ENCODE measurements at places on chromosomes 12 and 14.

DNA sequence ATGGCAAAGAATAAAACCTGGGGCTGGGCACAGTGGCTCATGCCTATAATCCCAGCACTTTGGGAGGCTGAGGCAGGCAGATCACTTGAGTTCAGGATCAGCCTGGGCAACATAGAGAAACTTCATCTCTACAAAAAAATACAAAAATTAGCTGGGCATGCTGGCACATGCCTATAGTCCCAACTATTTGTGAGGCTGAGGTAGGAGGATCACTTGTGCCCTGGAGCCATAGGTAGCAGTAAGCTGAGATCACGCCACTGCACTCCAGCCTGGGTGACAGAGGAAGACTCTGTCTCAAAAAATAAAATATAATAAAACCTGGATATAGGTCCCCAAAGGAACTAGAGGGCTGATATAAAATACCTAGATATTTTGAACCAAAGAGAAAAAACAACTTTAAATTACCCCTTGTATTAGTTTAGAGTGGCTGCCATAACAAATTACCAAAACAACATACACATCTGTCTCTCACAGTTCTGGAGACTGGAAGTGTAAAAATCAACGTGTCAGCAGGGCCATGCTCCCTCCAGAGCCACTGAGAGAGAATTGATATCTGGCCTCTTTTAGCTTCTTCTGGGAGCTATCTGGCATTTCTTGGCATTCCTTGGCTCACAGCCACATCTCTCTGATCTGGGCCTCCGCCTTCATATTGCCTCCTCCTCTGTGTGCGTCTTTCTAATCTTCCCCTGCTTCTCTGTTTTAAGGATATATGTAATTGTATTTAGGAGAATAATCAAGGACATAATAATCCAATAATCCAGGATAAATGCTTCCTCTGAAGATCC lies 47.9 kb upstream of the ATF7IP start:
- DNase-seq, result no peak

GRCh38 chr12:64682572-64683277 lies 72.4 kb downstream of the RASSF3 start:
- peak; percentile 30 for DNase-seq

DNA sequence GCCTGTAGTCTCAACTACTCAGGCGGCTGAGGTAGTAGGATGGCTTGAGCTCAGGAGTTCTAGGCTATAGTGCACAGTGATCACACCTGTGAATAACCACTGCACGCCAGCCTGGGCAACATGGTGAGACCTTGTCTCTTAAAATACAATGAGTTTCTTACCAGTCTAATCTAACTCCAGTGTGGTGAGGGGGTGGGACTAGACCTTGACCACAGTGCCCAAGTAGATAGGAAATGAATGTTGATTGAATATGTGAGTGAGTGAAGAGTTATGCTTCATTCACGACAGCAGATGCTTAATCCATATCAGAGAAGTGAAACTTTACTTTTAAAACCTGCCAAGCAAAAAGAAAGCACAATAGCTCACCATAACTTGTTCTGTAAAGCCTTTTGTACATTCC lies 11.2 kb upstream of the AK7 start:
- DNase-seq, result no peak

DNA sequence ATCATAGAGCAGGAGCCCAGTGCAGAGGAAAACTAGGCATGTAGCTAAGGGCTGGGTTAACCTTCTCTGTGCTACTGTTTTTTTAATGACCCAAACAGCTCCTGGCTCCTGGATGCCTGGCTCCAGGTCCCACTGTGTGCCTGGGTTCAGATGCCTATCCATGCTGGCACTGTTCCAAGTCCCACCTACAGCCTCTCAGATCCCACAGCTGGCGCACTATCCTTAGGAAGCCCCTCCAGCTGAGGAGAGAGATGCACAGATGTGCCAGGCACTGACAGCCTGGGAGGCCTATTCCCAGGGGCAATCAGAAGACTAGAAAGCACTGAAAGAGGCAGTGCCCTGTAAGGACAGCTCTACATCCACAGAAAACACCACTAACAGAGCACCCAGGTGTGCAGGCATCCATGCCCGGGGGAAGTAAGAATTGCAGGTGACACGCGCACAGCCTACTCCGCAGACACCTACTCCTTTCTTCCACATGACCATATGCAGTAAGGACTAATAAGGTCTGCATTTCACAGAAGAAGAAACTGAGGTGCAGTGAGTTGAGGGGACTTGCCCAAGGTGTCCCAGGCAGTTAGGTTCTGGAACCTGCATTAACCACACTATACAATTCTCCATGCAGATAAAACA lies 51.2 kb downstream of the PITPNM2 start:
- DNase-seq, result no peak

DNA sequence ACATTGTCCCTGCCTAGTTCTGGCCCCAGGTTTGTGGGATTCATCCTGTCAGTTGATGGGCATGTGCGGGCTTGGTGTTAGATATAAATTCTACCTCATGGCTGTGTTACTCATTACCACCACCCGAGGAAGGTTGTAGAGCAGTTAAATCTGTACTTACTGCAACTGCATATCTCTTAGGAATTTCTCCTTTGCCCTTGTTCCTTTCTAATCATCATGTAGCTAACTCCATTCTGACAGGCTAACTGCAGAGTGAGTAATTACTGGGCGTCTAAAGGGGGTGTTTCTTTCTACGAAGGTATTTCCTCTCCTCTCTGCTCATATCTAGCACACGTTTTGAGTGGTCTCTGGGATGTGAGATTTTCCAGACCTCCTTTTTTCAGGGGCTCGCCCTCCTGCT lies 1076.7 kb downstream of the TMTC2 start:
- no peak for DNase-seq

GRCh38 chr12:110269622-110270124 lies 11.4 kb upstream of the ATP2A2 start:
- no peak for DNase-seq

GRCh38 chr12:65673156-65673690 lies 151.1 kb upstream of the HMGA2 start:
- DNase-seq, result no peak

DNA sequence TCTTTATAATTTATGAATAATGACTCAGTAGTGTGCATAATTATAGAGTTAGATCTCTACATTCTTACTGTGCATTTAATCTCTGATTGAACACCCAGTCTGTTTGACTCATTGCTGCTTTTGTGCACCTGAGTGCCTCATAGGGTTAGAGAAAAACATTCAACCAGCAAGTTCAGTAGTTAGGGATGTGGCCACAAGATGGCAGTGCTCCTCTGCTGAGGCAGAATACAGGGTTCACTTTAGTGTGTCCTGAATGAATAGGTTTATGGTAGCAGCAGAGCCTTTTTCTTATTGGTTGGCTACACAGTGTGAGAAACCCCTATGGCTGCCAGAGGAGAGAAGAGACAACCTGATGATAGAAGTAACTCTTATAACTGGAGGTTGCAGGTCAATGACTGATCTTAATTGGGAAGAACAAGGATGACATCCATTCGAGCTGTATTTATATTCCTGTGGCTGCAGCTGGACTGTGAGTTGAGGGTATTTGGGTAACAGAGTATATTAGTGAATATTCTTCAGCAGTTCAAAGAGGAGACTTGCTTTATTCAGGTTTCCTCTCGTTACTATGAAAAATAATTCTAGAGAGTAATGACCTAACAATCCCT lies 194.9 kb upstream of the OR4E1 start:
- no peak for DNase-seq

All from NCI-H2029 treated with DMSO at 0.1 percent for 48 hours (cell line).